Stimulated activated CD4-positive, alpha-beta T cell treated with anti-CD3 and anti-CD28 coated beads, Interleukin-12 subunit alpha, Interleukin-12 subunit beta, amount 100 ng/mL, for 24 hours (primary cell): ENCODE measurements at places on chromosomes 13 and 19.

- no peak for DNase-seq
Observed at GRCh38 chr19:45090034-45090433, 2.9 kb upstream of the PPP1R37 start.

- peak; percentile 63 for DNase-seq
Observed at GRCh38 chr19:40907968-40908735, 26.1 kb upstream of the CYP2A7 start.

DNA sequence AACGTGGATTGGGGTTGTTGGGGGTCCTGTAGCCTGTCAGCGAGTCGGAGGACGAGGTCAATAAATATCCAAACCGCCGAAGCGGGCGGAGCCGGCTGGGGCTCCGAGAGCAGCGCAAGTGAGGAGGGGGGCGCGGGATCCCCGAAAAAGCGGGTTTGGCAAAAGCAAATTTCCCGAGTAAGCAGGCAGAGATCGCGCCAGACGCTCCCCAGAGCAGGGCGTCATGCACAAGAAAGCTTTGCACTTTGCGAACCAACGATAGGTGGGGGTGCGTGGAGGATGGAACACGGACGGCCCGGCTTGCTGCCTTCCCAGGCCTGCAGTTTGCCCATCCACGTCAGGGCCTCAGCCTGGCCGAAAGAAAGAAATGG is 754 bp upstream of the SIX5 start:
- no peak for DNase-seq

DNA sequence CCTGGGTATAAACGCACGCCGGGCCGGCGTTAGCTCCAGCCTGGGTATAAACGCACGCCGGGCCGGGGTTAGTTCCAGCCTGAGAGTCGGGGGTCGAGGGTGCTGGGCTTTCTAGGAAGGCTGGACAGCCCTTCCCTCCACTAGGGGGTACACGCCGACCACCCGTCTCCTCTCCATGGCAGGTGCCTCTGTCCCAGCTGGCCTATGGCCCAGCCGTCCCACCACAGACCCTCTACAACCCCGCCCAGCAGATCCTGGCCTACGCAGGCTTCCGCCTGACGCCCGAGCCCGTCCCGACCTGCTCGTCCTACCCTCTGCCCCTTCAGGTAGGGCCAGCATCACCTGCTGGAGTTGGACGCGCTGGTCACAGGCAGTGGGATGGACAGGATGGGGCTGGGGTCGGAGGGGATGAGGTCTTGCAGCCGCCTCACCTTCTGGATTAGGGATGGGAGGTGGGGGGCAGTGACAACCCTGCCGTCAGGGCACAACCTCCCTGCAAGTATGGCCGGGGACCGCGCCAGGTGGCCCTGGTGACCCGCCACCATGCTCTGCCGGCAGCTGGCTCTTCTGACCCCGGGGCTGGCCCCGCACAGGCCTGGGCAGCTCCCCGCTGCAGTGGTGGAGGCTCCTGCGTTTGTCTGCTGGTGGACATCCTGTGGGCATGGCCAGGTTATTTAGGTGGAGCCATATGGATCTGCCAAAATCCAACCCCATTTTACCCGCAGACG is 45.8 kb downstream of the TMEM255B start:
- DNase-seq = no peak

DNA sequence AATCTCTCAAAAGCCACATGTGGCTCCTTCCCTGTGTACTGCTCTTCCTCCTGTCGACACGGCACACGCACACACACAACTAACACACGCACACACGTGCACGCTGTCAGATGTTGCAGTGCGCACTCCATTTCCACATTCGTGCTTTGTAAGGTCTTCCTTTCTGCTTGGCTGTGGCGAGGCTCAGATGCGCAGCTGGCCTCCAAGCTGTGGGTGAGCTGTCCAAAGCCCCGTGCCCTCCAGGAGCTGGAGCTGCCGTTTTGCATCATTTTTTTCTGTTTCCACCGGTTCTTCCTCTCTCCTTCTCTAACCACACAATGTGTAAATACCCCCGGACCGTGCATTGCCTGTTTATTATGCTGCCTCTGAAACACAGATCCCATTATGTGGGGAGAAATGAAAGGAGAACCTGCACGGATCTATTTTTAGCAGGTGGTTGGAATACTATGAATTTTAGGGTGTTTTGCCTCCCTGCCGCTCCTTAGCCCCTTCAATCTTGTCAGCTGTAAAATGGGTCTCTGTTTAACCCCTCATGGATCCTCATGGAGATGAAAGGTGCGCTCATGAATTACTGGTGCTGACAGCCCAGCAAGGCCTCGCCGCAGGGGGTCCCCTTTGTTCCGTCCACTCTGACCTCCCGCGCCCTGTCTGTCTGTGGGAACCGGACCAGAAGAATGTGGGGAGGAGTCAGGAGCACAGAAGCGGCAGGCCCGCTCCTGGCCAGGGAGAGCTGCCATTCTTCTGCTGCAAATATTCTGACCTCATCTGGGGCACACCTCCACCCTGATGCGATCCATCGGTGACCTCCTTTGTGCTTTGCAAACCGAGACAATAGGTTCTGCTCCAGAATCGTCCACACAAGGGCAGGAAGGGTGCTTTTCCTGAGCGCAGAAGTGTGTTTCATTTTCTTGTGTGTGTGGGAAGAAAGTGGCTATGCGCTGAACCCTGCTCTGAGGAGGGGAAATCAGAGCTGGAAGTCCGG is 137.7 kb downstream of the SOX1 start:
- DNase-seq = no peak

GRCh38 chr13:99339736-99340397 is 32.7 kb upstream of the GPR183 start:
- no peak for DNase-seq

DNA sequence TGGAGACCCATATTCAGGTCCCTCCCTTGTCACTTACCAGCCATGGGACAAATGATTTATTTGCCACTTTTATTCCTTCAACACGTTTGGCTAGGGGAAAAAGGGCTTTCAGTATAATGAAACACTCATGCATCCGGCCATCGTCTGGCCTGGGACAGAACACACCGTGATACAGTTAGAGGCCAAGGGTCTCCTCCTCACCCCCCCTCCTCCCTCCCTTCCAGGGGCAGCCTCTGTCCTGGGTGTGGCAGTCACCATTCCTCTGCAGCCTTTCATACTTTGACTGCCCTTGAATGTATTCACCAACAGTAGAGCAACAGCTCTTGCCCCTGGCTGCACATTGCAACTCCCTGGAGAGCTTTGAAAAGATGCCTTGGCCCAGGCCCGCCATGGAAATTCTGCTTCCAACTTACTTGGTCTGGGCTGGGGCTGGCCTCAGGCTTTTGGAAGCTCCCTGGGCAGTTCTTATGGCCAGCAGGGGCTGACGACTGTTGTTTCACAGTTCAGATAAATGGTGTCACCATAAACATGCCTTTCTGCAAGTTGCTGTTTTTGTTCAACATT is 3.0 kb downstream of the PAK4 start:
- no peak for DNase-seq

DNA sequence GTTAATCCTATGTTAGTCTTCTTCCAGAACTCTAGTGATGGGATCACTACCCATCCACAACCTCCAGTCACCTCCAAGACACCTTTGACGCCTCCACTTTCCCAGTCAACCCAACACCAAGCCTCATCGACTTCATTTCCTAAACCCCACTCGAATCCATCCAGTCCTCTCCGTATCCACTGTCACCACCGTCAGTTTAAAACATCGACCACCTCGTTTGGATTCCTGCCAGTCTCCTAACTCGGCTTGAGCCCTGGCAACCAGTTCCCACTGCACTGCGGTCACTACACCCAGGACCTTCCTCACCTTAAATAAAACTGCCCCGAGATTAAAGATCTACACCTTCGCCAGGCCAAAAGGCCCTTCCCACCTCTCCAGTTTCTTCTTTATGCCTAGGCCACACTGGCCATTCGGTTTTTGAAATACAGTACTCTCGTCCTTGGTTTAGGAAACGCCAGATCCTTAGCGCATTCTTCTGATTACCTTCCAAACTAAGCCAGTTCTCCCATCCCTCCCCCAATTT is 1.2 kb downstream of the MTIF3 start:
- no peak for DNase-seq

DNA sequence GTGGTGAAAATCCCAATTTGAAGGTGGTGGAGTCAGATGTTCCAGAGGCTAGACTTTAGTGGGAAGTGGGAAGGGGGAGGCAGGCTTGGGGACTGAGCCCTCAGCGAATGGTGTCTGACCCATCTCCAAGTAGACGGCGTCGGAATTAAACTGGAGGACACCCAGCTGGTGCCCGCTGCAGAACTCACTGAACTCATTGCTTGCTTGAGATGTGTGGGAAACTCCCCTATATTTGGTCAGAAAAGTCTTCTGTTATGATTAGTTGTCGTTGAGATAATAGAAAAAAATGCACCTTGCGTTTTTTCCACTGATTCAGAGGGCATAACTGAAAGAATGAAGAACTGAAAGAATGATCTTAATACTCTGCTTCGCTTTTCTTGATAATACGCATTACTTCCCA is 871 bp upstream of the ZNF583 start:
- no peak for DNase-seq

- no peak for DNase-seq
Observed at GRCh38 chr19:8453616-8454015, 8.8 kb downstream of the HNRNPM start.

GRCh38 chr13:112178769-112179168 is 111.8 kb downstream of the SOX1 start:
- DNase-seq = no peak

DNA sequence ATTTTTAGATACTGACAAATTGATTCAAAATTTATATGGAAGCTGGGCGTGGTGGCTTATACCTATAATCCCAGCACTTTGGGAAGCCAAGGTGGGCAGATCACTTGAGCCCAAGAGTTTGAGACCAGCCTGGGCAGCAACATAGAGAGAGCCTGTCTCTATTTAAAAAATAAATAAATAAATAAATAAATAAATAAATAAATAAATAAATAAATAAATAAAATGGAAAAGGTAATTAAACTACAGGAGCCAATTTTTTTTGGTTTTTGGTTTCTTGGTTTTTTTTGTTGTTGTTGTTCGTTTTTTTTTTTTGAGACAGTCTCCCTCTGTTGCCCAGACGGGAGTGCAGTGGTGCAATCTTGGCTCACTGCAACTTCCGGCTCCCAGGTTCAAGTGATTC is 29.4 kb upstream of the TRIM13 start:
- no peak for DNase-seq

DNA sequence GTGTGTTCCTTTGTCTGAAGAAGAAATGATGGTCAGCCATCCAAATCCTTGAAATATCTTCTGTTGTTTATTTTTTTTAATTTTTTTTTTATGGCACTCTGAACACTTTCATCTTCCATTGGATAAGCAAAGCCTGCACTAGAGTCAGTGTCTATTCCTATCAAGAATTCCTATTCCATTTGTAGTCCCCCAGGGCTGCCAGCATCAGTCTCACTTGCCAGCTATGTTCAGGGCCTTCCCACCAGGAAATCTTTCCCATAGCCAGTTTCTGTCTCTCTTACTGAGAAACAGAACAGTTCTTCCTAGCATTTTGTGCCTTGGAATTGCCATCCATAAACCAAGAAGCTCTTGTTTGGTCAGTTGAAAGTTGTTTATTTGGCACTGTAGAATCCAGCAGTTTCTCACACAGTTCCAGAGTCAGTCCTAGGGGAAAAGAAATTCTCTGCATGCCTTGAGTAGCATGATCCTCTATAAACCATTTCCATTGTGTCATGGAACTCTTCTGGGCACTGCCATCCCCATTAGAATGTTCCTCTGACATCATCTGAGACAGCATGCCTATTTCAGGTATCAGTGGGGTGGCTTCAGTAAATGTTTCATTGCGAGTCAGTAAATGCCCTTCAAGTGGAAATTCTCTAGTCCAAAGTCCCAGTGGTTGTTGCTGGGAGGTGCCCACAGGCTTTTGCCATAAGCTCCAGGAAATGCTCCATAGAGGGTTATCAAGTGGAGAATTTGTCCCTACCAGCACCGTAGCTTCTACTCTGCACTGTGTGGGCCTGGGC is 18.7 kb upstream of the SPRYD7 start:
- no peak for DNase-seq

DNA sequence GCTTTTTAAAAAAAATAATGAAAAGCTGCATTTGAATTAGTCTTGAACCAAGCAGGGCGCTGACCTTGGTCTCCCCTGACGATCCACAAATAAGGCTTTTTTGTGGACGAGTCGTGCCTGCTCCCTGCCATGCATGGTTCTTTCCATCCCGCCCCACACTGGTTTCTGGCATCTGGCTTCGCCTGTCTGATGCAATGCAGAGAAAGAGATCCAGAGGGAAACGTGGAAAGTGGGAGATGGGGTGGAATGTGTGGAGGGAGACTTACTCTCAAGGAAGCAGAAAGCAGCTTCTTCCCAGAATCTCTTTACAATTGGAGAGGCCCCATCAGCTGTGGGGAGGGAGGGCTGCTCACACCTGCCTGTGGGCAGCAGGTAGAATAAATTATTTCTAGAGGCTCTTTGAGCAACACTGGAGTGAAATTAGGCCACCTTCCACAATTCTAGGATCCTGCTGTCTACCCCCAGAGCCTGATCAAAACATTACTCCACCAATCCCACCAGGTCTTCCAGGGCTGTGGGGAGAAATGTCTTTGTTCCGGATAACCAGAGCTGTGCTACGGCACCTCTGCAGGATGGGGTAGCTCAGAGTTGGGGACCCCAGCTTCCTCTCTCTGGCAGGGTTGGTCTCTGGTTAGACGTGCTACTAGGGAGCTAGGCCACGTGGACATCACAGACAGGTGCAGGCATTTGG is 183.5 kb downstream of the UQCRFS1 start:
- no peak for DNase-seq

DNA sequence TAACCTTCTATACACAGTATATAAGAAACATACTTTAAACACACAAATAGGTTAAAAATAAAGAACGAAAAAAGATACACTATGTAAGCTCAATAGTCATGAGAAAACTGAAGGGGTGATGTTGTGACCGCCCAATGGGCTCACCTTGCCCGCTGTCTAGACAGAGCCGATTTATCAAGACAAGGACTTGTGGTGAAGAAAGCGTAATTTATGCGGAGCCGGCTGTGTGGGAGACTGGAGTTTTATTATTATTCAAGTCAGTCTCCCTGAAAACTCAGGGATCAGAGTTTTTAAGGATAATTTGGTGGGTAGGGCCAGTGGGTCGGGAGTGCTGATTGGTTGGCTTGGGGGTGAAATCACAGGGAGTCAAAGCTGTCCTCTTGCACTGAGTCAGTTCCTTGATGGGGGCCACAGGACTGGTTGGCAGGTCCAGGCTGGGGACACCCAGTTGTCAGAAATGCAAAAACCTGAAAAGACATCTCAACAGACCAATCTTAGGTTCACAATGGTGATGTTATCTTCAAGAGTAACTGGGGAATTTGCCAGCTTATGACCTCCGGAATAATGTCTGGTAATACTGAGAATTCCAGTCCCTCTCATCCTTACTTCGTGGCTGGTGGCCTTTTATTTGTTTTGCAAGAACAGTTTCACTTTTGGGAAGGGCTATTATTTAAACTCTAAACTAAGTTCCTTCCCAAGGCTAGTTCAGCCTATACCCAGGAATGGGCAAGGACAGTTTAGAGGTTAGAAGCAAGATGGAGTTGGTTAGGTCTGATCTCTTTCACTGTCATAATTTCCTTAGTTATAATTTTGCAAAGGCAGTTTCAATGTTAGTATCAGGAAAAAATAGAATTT is 96.6 kb downstream of the UBL3 start:
- no peak for DNase-seq
